ENCODE measurements at places on chromosomes 11 and 22. TPM values are rescaled to one million over a fixed set of nuclear protein-coding genes. Genes with fewer than 3 reads are reported as not detected.

DNA sequence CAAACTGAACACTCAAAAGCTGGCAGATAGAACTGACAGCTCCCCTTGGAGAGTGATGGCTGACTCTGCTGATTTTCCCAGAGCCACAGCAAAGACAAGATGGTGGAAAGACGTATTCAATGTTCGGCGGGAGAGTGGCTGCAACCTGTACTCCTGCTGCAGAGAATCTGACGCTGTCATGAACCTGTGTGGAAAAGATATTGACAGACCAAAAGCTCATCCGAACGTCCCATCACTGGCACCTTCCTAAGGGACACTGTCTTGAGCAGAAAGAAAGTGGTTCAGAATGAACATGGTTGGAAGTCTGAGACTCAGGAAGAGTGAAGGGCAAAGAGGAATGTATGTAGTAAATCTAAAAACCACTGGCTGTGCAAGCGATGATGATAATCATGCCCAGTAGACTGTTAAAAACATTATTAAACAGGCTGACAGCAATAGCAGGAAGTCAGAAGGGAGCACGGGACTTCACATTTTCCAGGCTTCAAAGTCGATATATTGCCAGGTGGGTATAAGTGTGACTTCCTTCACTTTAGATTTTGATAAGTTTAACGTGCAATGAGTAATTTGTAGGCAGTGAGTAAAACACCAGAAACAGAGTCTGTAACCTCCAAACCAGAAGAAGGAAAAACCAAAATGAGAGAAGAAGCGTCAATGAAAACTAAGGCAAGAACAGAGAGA lies 6.2 kb upstream of the IL17REL start:
- no peak for DNase-seq

DNA sequence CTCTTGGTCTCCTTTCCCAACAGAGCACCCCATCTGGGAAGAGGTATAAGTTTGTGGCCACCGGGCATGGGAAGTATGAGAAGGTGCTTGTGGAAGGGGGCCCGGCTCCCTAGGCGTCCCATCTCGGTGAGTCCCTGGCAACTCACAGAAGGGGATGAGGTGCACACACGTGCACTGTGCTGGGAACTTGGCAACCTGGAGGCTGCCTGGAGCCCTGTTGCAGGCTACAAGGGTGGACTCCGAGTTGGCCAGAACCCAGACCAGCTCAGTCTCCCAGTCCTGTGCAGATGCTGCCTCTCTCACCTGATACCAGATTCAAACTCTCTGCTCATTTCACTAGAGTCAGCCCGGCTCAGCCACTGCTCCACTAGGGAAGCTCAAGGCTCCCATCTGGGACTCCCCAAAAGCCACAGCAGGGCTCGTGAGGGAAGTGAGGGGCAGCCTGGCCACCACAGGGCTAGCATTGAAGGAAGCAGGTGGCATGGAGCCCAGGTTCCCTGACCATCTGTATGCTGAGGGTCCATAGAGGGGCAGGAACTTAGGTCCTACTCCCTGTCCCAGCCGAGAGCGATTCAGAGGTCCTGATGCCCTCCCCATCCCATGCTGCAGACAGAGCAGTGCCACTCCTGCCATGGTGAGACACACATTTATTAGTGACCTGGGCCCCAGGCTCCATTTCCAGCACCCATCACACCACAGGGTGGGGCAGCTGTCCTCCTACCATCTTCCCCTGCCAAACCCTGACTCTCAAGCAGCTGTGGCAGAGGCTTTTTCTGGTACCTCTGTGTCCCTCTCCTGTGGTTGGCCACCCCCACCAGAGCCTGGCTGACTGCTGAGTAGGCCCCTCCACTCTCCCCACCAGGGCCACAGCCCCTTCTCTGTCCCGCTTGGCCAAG lies 4.0 kb downstream of the PRR33 start:
- no peak for DNase-seq

GRCh38 chr11:107043242-107044006 lies 25.1 kb upstream of the GUCY1A2 start:
- no peak for DNase-seq

DNA sequence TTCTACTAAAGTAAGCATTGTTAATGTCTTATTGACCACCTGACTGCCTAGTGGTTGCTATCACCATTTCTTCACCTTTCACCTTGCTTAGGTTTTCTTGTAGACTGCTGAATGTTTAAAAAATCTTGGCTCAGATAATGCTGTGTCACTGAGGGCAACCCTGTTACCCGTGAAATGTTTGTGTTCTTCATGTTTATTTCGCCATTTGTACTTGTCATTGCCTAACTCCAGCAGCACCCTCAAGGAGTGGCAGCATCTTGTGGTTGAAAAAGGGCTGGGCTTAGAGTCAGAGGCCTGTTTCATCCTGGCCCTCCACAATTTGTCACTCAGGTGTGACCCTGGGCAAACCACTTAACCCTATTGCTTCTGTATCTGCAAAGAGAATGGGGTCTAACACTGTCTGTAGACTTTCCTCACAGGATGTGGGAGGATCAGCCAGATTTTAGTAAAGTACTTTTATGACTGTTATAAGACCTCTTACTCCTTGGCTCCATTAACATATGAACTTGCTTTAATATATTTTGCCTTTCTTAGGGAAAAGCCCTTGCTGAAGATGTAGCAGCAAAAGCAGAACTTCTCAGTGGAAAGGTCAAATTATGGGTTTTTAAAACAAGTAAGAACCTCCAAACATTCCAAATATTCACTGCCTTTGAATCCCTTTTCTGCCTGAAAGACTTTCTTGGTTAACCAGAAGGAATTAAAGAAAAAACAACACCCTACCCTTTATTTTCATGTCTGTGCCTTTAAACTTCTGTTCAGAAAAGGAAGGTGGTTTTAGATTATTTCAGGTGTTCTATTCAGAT lies 154.5 kb upstream of the C11orf87 start:
- no peak for DNase-seq

OR51F2 gene
- not detected for polyA plus RNA-seq

DNA sequence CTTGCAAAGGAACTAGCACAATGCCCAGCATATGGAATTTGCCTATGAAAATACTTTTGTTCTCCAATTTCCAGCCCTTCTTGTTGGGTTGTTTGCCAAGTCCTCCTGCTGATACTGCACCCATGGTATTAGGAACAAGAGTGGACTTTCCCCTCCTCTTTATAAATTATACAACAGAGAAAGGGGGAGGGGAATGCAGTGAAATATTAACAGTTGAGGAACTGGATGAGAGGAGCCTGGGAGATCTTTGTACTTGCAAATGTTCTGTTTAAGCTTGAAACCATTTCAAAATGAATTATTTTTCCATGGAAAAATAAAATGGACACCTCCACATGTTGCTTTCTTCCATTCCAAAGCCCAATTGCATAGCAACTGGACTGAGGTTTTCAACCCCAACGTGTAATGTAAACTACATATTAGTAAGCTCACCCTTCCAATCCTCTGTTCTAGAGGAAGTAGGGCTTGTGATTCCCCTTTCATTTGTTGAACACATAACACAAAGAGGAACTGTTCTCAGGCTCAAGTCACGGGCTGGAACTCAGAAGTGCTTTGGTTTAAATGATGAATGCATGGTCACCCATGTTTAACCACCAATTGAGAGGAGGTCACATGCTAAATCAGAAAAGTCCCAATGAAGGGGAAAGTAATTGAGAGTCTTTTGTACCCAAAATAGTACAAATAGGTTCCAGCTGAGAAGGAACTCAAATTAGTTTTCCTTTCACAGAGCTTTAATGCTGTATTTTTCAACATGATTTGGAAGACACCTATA lies 66.2 kb upstream of the ZC3H12C start:
- DNase-seq = peak; percentile 8

C11orf87 gene
- polyA plus RNA-seq = 0.21 TPM
